Epithelial cell of proximal tubule (primary cell): ENCODE measurements at places on chromosomes 4 and X. TPM values are rescaled to one million over a fixed set of nuclear protein-coding genes. Genes with fewer than 3 reads are reported as not detected.

DNA sequence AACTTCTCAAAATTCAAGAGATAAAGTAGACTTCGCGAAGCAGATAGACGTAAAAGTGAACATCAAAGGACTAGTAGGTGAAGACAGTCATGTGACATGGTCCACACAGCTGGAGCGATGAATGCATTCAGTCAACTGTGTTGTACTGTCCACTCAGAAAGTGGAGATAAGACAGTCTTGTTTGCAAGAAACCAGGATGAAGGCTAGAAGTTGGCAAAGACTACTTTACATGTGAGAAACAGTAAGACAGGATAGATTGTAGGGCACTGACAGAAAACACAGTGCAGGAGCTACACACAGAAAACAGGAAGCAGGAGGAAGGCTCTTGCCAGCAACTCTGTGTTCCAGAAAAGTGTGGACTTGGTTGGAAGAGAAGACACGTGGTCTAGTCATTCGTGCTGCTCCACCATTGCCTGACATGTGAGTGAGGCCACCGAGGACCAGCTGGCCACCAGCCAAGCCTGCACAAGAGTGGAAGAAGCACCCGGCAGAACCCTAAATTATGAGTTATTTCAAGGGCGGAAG is 78.9 kb downstream of the FAT1 start:
- no peak for DNase-seq

DNA sequence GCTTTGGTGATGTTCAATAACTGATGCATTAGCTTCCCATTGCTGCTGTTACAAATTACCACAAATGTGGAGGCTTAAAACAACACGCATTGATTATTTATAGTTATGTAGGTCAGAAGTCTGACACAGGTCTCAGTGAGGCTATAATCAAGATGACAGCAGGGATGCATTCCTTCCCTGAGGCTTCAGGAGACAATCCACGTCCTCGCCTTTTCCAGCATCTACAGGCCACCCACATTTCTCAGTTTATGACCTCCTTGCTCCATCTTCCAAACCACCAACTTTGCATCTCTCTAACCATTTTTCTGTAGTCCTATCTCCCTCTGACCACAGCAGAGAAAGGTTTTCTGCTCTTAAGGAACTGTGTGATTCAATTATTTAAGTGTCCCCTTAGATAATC is 92.5 kb downstream of the GASK1B start:
- no peak for DNase-seq

Gene MYL5
- total RNA-seq, result 4.0 and 6.3 TPM in 2 replicates

Gene SSX2B
- not detected in 2 replicates for total RNA-seq

Gene TLR8
- not detected in 2 replicates for total RNA-seq
